ENCODE measurements at places on chromosomes 7 and 10.

GRCh38 chr7:93737953-93738352, 152.6 kb downstream of the TFPI2 start:
- DNase-seq: no peak

GRCh38 chr10:35232527-35232926, 103.8 kb upstream of the CCNY start:
- DNase-seq: no peak

DNA sequence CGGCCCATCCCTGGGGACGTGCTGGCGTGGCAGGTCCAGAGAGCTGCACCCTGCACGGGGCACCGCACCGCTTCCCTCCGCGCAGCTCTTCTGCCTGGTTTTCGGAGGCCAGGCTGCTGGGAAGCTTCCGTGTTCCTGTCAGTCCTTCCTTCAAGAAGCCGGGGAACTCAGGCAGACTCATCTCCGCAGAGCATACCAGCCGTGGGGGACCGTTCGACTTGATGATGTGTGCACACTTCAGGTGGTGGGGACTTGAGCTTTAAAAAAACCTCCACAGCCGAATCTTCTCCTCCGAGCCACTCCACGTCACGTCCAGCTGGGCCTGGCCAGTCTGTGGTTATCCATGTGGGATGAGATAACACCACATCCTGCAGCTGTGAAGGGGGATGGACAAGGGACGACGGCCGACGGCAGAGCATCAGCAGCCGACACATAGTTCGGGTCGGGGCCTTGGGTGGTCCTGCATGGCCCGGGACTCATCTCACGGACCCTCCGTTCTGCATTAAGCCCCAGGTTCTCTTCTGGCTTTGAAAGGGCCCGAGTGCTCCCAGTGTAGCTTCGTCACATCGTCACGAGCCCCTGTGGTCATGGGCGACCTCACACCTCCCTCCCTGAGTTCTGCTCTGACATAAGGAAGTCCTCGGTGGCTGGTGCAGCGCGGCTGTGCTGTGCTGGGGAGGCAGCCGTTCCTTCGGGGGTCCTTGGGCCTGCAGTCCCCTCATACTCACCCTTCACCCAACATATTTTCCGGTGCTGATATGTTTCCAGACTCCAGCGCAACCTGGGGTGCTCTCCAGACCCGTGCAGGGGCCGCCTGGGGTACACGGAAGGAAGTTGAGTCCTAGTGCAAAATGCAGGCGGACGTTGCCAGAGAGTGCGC, 4.5 kb upstream of the BHLHA15 start:
- no peak for DNase-seq

- DNase-seq: no peak
Measured at GRCh38 chr7:100017300-100017699, 1.9 kb downstream of the ZKSCAN1 start.

GRCh38 chr7:45085619-45086200, 3.1 kb downstream of the NACAD start:
- no peak for DNase-seq

DNA sequence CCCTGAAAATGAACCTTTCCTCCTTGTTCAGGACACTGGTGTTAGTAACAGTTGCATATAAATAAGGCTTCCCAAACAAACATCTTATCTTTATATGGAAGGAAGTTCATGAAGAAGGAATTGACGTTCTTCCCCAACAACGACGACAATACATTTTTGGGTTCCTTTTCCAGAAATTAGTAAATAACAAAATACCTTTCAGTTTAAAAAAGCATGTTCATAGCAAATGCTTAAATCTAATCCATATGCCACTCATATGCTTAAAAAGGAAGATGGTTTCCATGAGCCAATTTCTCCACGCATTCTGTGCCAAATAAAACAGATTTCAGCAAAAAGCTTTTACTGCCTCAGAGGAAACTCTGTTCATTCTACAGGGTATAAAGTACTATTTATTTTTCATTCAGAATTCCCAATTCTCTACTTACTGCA, 182.6 kb downstream of the COBL start:
- no peak for DNase-seq

DNA sequence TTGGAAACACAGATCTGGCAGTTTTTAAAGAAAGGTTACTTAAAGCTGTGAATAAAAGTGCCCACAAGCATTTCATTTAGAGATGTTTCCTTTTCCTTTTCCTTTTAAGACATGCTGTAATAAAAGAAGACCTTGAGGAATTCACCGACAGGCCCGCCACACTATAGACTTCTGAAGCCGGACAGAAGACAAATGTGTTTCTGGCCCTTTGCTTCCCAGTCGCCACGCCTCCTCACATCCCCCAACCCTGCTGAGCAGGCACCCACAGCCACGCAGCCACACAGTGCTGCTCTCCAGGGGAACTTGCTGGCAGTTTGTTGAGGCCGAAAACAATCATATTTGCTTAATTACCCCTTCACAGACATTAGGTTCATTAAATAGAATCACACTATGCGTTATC, 83.4 kb downstream of the SLC25A13 start:
- no peak for DNase-seq

DNA sequence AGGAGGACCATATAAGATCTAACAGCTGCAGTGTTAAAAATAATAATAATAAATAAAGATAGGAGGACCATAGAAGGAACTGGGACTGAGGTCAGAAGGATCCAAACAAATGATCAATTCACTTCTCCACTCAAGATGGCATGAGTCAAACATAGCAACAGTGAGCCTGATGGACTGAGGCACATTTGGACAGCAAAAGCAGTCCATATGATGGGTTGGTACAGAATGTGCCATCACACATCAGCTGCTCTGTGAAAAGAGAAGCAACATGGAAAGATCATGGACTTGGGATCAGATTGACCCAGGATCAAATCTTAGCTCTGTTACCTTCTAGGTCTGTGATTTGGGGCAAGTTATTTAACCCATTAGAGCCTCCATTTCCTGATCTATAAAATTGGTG, 188.9 kb upstream of the KMT2E start:
- DNase-seq: no peak

DNA sequence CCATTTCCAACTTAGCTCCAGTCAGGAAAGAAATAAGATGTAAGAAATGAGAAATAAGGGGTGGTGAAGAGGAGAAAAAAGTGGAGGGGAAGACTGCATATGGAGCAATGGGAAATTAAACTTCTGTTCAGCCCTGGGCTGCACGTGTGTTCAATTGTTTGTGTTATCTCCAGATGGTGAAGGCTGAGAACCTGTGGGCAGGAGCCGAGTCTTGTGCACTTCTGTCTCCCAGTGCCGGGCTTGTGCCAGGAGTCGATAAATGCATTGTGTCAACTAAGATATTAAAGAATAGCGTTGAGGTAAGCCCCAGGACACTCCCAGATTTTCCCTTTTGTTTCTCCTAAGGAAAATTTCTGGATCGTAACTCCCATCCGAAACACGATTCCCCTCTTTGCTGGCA, 98.2 kb downstream of the PRLHR start:
- no peak for DNase-seq

DNA sequence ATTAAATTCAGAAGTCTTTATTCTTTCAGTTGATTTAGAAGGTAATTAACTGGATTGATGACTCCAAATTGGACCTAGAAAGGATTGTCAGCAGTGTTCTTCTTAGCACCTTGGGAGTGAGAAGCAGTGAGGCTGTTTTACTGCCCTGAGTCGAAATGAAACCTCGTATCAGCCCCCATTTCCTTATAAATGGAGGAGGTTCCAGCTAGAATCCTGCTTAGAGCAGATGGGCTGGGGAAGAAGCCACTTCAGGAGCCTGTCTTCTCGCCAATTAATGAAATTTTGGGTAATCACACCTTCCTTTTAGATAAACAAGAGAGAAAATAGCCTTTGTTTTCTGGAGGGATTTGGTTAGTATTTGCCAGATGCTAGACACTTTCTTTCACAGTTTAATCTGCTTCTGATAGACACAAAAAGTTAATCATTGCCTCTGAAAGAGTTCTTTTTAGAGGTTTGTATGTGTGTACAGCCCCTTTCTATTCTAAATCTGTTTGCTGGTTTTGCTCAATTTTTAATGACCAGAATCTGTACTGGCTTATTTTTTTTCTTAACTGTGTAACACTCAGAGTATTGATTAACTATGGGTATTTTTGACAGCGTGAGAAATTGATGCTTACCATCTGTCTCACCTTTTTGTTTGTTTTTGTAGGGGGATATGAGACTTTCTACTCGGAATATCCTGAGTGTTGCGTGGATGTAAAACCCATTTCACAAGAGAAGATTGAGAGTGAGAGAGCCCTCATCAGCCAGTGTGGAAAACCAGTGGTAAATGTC, 4.6 kb downstream of the DUSP5 start:
- DNase-seq: no peak

GRCh38 chr7:34190299-34190698, 285.0 kb downstream of the BMPER start:
- DNase-seq: no peak

Measured in A172 (cell line).